Activated T-cell treated with anti-CD3 and anti-CD28 coated beads, Interleukin-2, amount 50 U/mL, for 4 hours (primary cell): ENCODE measurements at places on chromosomes 3 and 15. TPM values are rescaled to one million over a fixed set of nuclear protein-coding genes. Genes with fewer than 3 reads are reported as not detected.

ZMYND10 gene
- total RNA-seq = 1.0 TPM

RNF168 gene
- total RNA-seq = 20.9 TPM

- DNase-seq = no peak
Observed at GRCh38 chr3:72160351-72160750, 375.4 kb upstream of the PROK2 start.

GRCh38 chr3:65597952-65598413 lies 440.7 kb downstream of the MAGI1 start:
- DNase-seq = no peak

- no peak for DNase-seq
Observed at GRCh38 chr3:55647670-55648069, 160.6 kb upstream of the WNT5A start.

DNA sequence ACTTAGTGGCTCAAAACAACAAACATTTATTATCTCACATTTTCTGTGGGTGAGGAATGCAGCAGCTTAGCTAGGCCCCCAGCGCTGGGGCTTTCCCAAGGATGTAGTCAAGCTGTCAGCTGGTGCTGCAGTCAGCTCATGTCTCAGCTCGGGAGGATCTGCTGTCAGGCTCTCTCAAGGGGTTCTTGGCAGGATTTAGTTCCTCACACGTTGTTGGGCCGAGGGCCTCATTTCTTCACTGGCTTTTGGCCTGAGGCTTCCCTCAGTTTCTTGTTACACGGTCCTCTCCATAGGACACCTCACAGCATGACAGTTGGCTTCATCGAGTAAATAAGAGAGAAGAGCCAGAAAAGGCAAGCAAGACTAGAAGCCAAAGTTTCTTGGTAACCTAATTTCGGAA lies 13.7 kb upstream of the U2SURP start:
- DNase-seq = no peak

DNA sequence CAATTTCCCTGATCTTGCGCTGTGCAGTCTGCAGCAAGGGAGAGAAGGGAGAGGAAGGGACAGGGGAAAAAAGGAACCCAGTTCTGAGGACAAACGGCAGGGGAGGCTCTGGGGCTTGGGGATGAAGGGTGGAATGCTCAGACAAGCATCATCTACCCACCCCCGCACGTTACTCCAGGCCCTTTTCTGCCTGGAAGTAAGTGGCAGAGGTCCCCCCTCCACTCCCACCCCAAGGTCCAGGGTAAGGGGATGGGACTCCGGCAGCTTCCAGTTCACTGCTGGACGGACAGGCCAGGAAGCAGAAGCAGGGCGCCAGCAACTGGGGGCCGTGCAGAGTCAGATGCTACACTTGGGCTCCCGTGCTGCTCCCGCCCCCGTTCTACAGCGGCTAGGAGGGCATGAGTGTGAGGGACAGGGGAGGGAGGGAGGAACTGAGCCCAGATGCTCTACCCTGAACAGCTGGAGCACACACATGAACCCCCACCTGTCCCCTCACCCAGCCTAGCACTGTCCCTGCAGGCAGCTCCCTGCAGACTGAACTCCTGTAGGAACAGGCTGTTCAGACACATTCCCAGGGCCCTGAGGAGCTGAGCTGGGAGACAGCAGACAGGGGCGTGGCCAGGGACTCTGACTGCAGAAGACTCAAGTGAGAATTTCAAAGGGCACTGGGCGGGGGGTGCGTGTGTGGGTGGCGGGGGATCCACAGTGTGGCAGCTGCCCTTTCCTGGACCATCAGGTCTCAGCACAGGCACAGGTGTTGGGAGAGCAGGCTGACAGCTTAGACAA lies 59.7 kb downstream of the SENP2 start:
- no peak for DNase-seq

- peak; percentile 40 for DNase-seq
Observed at GRCh38 chr15:74725845-74726773, 781 bp upstream of the CYP1A1 start.

GRCh38 chr3:54818486-54818885 lies 109.4 kb downstream of the LRTM1 start:
- DNase-seq = no peak

DNA sequence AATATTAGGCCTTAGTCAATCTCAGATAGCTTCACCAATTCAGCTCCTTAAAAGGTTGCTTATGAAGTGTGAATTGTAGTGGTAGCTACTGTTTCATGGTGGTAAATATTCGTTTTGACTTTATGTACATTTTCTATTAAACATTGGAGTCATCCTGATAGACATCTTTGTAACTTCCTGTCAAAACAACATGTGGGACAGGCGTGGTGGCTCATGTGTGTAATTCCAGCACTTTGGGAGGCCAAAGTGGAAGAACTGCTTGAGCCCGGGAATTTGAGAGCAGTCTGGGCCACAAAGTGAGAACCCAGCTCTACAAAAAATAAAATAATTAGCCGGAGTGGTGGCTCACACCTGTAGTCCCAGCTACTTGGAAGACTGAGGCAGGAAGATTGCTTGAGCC lies 2.0 kb upstream of the TRIM59 start:
- no peak for DNase-seq

GRCh38 chr3:39299279-39299678 lies 19.4 kb upstream of the CX3CR1 start:
- DNase-seq = no peak

DNA sequence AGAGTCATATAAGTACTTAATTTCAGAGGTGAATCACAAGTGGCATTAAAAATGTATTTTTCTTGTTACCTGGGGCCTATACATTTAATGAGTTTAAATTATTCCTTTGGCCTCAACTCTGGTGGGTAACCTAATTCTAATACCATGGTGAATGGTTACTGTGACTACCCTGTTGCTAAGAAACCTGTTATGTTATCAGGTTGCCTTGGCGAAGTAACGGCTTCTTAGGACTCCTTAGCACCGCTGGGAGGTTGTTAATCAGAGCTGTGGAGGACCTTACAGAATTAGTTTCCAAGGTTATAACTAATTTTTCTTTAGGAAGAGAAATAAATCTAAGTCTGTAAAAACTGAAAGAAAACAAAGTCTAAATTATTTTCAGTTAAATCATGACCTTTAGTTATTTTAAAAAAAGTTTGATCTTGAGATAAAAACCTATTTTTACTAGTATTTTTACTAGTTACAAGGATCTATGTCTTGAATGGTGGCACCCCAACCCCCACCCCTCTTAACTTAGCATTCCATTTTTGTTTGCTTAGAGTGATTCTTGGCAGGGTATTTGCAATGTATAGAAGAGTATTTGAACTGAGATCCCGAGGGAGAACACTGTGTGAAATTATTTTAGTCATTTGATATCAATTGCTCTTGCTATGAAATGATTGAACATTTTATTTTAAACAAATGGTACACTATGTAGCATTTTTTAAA lies 155.5 kb downstream of the FNDC3B start:
- DNase-seq = no peak
